Brain pericyte (primary cell): ENCODE measurements at places on chromosomes 7 and 10.

GRCh38 chr10:58444321-58444720, 59.1 kb downstream of the TFAM start:
- DNase-seq, result no peak

- DNase-seq, result no peak
Measured at GRCh38 chr10:117694190-117694589, 151.6 kb downstream of the EMX2 start.

- no peak for DNase-seq
Measured at GRCh38 chr10:101974091-101974971, 81.6 kb downstream of the ARMH3 start.

DNA sequence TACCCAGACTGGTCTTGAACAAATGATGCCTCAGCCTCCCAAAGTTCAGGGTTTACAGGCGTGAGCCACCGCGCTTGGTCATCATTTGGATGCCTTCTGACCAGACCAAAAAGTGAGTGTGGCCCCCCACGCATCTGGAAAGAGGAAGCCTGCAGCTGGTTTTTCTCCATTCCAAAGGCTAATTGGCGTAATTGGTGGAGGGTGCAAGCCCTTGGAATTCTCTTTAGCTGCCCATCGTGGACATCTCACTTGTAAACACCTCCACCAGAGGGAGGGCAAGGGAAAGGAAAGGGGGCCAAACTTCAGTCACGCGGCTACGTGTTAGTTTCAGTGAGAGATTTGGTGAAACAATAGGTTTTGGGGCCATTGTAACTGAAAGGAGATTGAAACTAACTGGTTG, 4.1 kb upstream of the ARHGAP21 start:
- DNase-seq, result no peak

GRCh38 chr10:100146875-100147650, 38.8 kb downstream of the ERLIN1 start:
- no peak for DNase-seq

DNA sequence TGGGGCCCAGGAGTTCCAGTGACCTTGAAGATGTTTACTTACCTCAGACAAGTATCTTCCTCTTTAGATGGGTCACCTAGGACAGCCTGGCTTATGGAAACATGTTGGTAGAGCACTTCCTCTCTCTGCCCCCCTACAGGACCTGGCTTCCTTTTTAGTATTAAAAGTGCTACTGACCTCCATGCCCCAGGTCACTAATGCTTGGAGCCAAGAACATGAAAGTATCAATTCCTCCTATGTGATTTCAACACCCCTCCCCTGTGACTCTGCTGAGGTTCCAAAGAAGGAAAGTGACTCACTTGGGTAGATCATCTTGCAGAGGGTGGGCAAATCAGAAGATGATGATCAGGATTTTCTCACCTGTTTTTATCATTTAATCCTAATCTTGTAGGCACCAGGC, 125.3 kb upstream of the CCDC6 start:
- DNase-seq, result no peak

GRCh38 chr10:110008518-110009339, 945 bp downstream of the ADD3 start:
- no peak for DNase-seq

DNA sequence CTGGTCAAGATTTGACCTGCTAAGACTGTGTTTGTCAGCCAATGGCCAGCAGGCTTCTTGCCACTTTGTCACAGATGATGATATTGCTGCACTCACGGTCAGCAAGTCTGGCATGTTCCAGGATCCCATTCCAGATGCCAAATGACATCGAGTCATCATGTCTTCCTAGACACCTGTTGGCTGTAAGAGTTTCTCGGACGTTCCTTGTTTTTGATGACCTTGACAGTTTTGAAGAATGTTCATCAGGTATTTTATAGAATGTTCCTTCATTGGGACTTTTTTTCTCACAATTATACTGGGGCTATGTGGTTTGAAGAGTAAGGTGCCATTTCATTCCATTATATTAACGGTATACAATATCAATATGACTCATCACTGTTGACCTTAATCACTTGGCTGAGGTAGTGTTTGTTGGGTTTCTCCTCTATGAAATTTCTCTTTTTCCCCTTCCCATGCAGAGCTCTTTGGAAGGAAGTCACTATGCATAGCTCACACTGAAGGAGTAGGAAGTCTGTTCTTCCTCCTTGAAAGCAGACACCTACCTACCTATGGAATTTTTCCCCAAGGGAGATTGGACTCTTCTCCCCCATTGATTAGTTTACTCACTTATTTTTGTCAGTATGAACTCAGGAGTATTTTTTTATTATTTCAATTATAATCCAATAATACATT, 31.6 kb downstream of the HECW1 start:
- no peak for DNase-seq

DNA sequence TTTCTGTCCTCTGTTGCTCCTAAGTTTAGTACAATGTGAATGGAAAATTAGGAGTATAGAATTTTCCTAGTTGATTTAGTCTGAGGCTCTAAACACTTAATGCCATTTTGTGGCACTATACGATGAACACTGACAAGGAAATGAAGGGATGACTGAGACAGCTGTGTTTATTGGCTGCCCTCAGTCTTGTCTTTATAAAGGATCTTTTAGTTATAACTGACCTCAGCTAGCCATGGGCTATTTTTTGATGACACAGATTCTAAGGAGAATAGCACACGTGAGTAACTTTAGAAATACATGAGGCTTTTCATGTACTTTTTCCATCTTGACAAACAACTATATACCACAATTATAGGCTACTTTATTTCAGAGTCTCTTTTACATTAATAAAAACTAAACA, 113.7 kb downstream of the PRKG1 start:
- no peak for DNase-seq

- DNase-seq, result no peak
Measured at GRCh38 chr7:134827889-134828288, 48.5 kb downstream of the CALD1 start.

DNA sequence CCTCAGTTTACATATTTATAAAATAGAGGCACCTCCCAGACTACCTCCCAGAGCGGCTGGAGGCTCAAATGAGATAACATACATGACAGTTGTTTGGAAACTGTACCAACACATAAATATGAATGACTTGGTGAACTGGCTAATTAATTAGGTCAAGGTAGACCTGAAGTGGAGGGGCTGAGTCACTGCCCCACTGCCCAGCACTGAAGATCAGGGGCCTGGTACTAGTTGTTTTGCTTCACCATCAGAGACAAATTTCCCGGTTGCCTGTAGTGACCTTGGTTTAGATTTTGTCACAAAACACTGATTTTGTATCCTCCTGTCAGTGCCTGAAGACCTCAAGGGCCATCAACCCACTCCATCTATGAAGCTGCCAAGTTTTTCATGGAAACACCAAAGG, 41.8 kb downstream of the JAZF1 start:
- DNase-seq, result no peak

- DNase-seq, result no peak
Measured at GRCh38 chr10:132690401-132690800, 95.5 kb downstream of the NKX6-2 start.

DNA sequence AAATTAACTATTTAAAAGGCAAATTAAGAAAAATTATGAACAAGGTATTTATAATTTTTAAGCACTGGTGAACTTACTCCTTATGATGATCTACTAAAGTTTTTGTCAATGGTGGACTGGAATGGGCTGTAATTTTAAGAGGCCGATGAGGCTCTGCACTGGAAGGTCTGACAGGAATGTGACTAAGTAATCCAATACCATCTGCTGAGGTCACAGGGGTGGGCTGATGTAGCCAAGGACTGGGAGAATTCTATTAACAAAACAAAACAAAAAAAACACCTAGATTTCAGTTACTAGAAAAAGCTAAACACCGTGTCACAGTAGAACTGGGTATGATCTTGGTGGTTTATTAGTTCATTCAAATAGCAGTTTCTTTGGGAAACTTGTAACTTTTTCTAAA, 75.9 kb downstream of the NRBF2 start:
- DNase-seq, result no peak

- DNase-seq, result no peak
Measured at GRCh38 chr10:4719036-4719435, 107.0 kb upstream of the AKR1E2 start.

DNA sequence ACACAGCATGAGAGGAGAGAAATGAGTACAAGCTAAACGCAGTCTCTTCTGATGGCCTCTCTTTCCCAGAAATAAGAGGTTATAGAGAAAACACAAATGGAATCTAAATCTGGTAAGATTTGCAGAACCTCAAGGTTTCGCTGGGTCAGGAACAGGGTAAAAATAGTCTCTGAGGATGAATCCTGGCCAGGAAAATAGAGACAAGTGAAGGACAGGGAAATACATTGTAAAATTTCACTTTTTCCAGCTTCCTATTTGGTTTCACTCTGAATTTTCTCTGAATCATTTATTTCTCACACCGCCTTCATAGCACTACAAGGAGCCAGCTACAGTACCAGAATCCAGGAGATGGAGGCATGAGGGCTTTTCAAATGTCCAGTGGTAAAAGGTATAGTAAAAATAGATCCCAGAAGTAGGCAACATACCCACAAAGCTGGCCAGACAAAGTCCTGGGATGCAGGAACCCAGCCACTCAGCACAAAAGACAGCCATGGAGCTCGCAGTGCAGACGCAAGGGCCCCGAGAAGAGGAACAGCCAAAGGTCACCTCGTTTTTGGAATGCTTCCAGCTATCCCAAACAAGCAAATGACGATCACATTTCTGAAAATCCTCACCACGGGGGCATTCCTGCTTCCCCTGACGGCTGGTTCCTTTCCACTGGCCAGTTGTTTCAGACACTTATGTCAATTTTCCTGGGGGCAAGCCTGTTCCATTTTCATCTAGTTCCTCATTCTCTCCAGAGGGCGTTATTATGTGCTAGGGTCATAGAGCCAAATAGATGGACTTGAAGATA, 21.5 kb upstream of the IKZF1 start:
- DNase-seq, result no peak

- DNase-seq, result no peak
Measured at GRCh38 chr7:105578496-105578895, 2.8 kb downstream of the EFCAB10 start.

DNA sequence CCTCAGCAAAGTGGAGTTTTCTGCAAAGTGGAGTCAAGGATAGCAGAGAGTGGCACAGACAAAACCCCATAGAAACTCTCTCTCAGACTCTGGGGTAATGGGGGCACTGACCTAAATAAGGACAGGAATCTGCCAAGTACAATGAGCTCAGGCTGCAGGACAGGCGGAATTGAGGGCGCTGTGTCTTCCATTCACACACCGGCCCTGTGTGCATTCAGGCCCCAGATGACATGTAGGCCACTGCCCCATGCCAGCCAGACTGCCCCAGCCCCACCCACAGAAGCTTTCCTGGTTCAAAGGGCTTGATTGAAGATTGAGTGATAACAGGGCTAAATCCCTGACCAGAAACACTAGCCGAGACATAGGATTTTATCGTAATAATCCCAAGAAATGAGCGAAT, 52.7 kb downstream of the EEPD1 start:
- no peak for DNase-seq

- DNase-seq, result no peak
Measured at GRCh38 chr10:93336110-93336509, 146.0 kb downstream of the MYOF start.

- DNase-seq, result no peak
Measured at GRCh38 chr7:20270371-20270770, 53.2 kb upstream of the MACC1 start.

DNA sequence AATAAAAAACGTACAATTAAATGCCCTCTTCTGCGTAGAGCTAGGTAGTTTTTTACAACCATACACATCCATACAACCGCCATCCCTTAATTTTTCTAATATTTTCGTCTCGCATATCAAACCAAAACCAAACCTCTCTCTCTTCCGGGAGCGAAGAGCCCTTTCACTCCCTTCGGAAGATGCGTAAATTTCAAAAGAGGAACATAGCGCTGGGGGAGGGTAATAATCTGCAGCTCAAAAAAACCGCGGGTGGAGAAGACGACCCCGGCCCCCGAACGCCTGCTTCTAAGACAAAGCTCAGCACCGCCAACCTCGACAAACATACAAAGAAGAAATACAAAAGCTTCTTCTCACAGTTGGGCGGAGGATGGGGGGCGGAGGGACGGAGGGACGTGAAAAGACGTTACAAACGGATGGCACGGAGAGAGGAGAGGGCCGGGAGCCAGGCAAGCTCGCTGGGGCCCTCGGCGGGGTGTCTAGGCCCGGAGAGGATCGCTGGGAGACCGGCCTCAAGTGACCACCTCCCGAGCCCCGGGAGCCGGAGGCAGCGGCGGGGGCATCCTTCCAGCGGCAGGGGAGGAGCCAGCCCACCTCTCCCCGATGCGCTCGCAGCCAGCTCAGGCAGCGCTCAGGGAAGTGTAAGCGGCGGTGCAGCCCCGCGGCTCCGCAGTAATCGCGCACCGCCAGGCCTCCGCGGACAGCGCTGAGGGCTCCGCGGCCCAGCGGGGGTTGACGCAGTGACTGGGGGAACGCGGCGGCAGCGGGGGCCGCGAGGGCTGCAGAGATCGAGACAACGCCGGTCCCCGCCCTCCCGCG, 851 bp downstream of the MKRN1 start:
- DNase-seq, result no peak

DNA sequence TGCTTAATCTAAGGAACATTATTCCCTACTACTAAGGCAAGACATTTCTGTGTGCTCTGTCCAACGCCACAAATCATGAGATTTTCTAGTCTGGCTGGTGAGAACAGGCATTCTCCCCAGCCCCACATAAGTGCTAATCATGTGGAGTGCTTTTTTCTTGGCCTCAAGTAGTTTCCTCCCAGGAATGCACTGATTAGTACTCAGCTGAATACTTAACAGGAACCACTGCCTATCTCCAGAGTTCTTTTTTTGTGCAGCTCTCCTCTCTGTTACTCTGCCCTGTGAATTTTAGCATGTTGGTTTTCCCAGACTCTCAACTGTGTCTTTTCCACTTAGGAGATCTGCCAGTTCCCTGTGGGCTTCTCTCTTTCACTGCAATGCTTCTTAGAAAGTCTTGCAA, 1098.5 kb upstream of the LRRTM3 start:
- no peak for DNase-seq

GRCh38 chr7:97457054-97457453, 274.8 kb upstream of the TAC1 start:
- DNase-seq, result no peak

GRCh38 chr10:125016123-125016522, 74.2 kb downstream of the ZRANB1 start:
- DNase-seq, result no peak

DNA sequence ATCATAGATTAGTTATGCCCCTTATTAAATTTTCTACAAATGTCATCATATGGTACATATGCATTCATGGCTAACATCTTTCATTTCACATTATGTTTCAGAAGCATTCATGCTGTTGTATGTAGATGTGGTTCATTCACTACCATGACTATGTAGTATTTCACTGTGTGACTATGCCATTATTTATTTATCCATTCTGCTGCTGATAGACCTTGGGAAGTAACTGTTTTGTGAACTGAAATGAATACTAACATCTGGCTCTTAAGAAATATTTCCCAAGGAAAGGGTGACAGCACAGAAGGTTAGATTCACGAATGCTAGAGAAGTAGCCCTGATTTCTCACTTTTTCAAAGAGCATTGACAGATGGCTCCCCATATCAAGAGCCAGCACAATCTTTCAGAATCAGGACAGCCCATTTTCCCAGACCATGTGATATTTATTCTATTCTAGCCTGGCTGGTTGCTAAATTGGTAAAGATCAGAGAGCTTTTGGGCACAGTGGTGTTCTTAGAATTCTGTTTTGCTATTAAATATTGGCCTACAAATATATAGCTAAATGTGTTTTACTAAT, 157.4 kb downstream of the DYNC1I1 start:
- DNase-seq, result no peak

GRCh38 chr10:57786850-57787750, 480.6 kb downstream of the IPMK start:
- no peak for DNase-seq

- no peak for DNase-seq
Measured at GRCh38 chr10:34548466-34548865, 266.6 kb downstream of the PARD3 start.
